ENCODE measurements at places on chromosomes 3 and 15. TPM values are rescaled to one million over a fixed set of nuclear protein-coding genes. Genes with fewer than 3 reads are reported as not detected.

The ARL6 gene
- total RNA-seq, result 4.8 TPM

The CKMT1B gene
- 3.7 TPM for total RNA-seq

The GASK1A gene
- 2.6 TPM for total RNA-seq

The SLC12A1 gene
- not detected for total RNA-seq

The RSRC1 gene
- 22.6 TPM for total RNA-seq

The ZNF501 gene
- total RNA-seq, result 5.0 TPM

The GLDN gene
- 9.1 TPM for total RNA-seq

The CLDND1 gene
- 88.5 TPM for total RNA-seq
